ENCODE measurements at places on chromosomes 5 and 9. TPM values are rescaled to one million over a fixed set of nuclear protein-coding genes. Genes with fewer than 3 reads are reported as not detected.

Gene LHX2
- total RNA-seq, result not detected

Gene ORM1
- total RNA-seq, result not detected

GRCh38 chr5:14243766-14244165, 100.6 kb downstream of the TRIO start:
- peak overlapping the region; percentile 15 for H3K27ac ChIP-seq
- no peaks in the 10 kb centered on the region for H3K27me3 ChIP-seq
- peaks cover 53% of the 10 kb centered on the region for H3K4me1 ChIP-seq
- no peaks in the 10 kb centered on the region for H3K36me3 ChIP-seq
- DNase-seq, result peak; percentile 30

DNA sequence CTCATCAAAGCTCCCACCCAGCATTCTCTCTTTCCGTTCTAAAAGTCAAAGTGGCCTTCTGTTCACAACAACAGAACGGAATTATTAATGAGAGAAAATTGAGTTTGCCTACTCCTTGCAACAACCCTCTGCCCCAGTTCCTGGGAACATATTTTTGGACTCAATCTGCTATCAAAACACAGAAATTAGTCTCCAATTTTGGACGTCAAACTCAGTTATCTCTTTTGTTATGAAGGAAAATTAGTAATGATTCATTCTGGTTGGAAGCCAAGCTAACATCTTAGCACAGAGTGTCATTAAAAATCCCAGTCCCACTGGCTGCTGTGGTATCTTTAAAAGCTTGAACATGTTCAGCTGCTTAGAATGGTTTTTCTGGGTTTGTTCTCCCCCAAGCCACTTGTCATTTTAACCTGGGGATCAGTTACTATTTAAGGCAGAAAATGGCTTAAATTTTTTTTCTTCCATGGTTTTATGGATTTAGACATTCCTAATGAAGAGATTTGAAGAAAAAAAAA, 343.2 kb downstream of the TRIM32 start:
- no peaks in the 10 kb centered on the region for H3K4me1 ChIP-seq
- H3K27me3 ChIP-seq, result no peaks in the 10 kb centered on the region
- no peak overlapping the region for H3K4me3 ChIP-seq
- no peak overlapping the region for H3K27ac ChIP-seq
- no peak for DNase-seq
- H3K36me3 ChIP-seq, result no peaks in the 10 kb centered on the region

Gene PCDHB2
- 4.9 TPM for total RNA-seq

DNA sequence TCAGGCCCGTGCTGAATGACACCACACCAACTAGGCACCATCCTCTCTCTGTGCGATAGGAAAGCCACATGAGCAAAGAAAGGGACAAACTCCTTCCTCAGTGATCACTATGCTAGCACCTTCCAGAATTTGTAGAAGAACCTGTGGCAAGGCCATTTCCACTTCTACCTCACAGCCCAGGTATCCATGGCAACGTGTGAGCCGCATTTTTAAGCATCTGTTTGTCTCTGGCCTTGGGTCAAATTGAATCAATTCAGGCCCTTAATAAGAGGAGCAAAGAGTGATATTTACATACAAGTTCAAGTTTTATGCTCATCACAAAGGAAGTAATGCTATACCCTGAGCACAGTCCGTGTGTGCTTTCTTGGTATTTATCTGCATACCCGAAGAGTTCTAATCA, 179.3 kb downstream of the SLC12A2 start:
- H3K27ac ChIP-seq, result no peak overlapping the region
- no peaks in the 10 kb centered on the region for H3K4me1 ChIP-seq
- H3K27me3 ChIP-seq, result no peaks in the 10 kb centered on the region
- no peak for DNase-seq
- H3K36me3 ChIP-seq, result no peaks in the 10 kb centered on the region

Gene RAPGEF6
- total RNA-seq, result 9.4 TPM

DNA sequence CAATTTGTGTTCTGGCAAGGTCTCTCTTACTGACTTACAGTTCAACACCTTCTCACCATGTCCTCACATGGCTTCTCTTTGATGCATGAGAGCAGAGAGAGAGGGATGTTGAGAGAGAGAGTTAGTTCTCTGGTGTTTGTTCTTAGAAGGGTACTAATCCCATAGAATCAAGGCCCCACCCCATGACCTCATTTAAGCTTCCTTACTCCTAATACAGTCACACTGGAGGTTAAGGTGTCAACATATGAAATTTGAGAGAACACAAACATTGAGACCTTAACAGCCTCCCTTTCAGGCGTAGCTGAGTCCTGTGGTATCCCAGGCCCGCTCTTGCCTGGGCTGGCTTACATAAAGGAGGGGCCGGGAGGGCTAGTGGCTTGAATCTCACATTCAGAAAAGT, 10.6 kb upstream of the SEMA6A start:
- H3K4me3 ChIP-seq, result no peak overlapping the region
- H3K27ac ChIP-seq, result no peak overlapping the region
- no peaks in the 10 kb centered on the region for H3K36me3 ChIP-seq

Gene LECT2
- not detected for total RNA-seq

GRCh38 chr5:147168578-147169327, 66.1 kb upstream of the STK32A start:
- no peaks in the 10 kb centered on the region for H3K27me3 ChIP-seq
- peak overlapping the region; percentile 64 for H3K27ac ChIP-seq
- H3K4me3 ChIP-seq, result no peak overlapping the region
- peaks cover 24% of the 10 kb centered on the region for H3K4me1 ChIP-seq

- H3K27ac ChIP-seq, result no peak overlapping the region
- no peak for DNase-seq
- H3K4me1 ChIP-seq, result no peaks in the 10 kb centered on the region
Observed at GRCh38 chr9:135251996-135252760, 164.7 kb downstream of the OLFM1 start.

Gene LCN1
- not detected for total RNA-seq

- peak; percentile 24 for DNase-seq
- H3K27me3 ChIP-seq, result peaks cover 40% of the 10 kb centered on the region
- no peak overlapping the region for H3K27ac ChIP-seq
Observed at GRCh38 chr5:56588636-56589480, 226.5 kb upstream of the MAP3K1 start.

- H3K4me1 ChIP-seq, result no peaks in the 10 kb centered on the region
- H3K4me3 ChIP-seq, result no peak overlapping the region
- H3K36me3 ChIP-seq, result no peaks in the 10 kb centered on the region
- H3K27ac ChIP-seq, result no peak overlapping the region
Observed at GRCh38 chr5:58765058-58765457, 182.2 kb downstream of the RAB3C start.

Gene TAF11L8
- total RNA-seq, result not detected

Gene HK3
- not detected for total RNA-seq

Gene CCL21
- not detected for total RNA-seq

GRCh38 chr9:34642679-34643078, 3.8 kb upstream of the GALT start:
- H3K27me3 ChIP-seq, result no peaks in the 10 kb centered on the region
- H3K36me3 ChIP-seq, result no peaks in the 10 kb centered on the region
- no peak overlapping the region for H3K4me3 ChIP-seq
- peaks cover 13% of the 10 kb centered on the region for H3K4me1 ChIP-seq
- no peak overlapping the region for H3K27ac ChIP-seq

DNA sequence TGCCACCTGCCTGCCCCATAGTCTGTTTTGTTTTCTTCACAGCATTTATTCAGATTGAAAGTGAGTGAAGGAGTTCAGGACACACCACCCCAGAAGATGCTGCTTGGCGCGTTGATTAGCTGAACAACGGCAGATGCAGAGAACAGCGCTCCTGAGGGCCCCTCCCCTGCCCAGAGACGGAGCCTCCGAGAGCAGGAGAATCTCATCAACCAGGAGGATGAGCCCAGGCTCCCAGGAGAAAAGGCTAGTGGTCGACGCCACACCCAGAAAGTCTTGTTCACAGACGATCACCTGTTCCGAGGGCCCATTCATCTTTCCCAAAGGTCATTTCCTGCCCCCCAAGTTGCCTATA, 180.4 kb upstream of the PPP1R26 start:
- H3K4me3 ChIP-seq, result no peak overlapping the region
- no peak for DNase-seq
- peaks cover 46% of the 10 kb centered on the region for H3K27me3 ChIP-seq

- no peaks in the 10 kb centered on the region for H3K36me3 ChIP-seq
- peak overlapping the region; percentile 66 for H3K4me3 ChIP-seq
- H3K4me1 ChIP-seq, result no peaks in the 10 kb centered on the region
- DNase-seq, result peak; percentile 32
- H3K27ac ChIP-seq, result no peak overlapping the region
Observed at GRCh38 chr9:8857926-8858595, 1058.5 kb upstream of the DMAC1 start.

GRCh38 chr5:32022638-32023037, 151.5 kb downstream of the GOLPH3 start:
- no peak overlapping the region for H3K4me3 ChIP-seq
- no peak overlapping the region for H3K27ac ChIP-seq
- peaks cover 10% of the 10 kb centered on the region for H3K4me1 ChIP-seq
- peaks cover 9% of the 10 kb centered on the region for H3K27me3 ChIP-seq
- DNase-seq, result no peak

GRCh38 chr5:82045554-82046275, 73.9 kb downstream of the ATG10 start:
- no peak overlapping the region for H3K4me3 ChIP-seq
- H3K4me1 ChIP-seq, result peaks cover 13% of the 10 kb centered on the region
- no peaks in the 10 kb centered on the region for H3K36me3 ChIP-seq
- peak; percentile 72 for DNase-seq

Gene HTR1A
- not detected for total RNA-seq

Gene AHRR
- total RNA-seq, result 33.7 TPM

Data from GM23248 (cell line).